ENCODE measurements at places on chromosomes 1 and 21.

GRCh38 chr21:44891631-44892031, 18.1 kb upstream of the PTTG1IP start:
- no peak for DNase-seq

DNA sequence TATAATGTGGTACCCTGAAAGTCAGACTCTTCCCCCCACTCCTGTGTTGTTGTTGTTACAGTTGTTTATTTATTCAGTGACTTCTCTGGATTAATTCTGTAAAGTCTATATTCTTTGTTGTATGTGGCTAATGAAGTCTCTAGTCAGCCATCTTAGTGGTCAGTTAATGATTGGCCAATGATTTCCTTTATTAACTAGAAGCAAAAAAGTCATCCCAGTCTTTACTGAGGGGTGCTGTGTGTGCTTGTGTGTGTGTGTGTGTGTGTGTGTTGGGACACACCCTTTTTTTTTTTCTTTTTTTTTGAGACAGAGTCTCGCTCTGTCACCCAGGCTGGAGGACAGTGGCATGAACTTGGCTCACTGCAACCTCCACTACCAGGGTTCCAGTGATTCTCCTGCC, 37.3 kb upstream of the HYI start:
- no peak for DNase-seq

DNA sequence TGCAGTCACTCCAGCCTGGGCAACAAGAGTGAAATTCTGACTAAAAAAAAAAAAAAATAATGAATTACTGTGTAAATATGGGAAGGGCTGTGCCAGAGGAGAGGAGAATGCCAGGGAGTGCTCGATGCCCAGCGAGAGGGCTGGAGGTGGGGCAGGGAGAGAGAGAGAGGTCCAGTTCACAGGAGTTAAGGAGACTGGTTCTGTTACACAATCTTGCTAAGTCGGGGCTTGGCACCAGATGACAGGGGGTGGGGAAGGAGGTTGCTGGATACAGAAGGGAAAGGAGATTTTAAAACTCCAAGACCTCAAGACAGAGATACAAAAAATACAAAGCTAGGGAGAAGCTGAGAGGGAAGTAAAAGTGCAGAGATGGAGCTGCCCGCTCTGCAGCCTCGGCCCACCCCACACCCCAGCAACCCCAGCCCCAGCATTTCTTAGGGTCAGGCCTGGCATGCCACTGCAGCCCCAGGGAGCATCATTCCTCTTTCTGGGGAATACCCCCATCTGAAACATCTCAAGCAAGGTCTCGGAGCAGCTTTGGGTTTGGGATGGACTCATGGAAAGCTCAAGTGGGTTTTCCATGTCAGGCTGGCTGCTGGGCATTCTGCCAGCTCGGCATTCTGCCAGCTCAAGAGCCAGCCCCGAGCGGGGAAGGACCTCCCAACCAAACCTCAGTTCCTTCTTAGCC, 991 bp downstream of the SELENBP1 start:
- DNase-seq: no peak

- no peak for DNase-seq
Observed at GRCh38 chr1:85475055-85475454, 10.1 kb upstream of the DDAH1 start.

DNA sequence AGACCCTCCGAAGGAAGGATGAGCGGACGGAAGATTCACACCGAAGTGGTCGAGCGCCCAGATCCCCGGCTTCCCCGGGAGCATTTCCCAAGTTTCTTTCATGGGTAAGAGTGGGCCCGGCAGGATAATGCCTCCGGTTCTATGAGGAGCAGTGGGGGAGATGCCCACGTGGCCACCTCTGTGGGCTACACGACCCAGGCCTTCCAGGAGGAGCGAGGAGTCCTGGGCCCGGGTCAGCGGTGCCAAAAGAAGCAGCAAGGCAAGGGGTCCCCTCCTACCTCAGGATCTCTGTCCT, 7.9 kb upstream of the NBPF11 start:
- DNase-seq: no peak

Measured in activated T-cell treated with anti-CD3 and anti-CD28 coated beads, Interleukin-2, amount 50 U/mL, for 4 hours (primary cell).